Ureter (tissue), 1 donor: ENCODE measurements at places on chromosomes 2 and 18. TPM values are rescaled to one million over a fixed set of nuclear protein-coding genes. Genes with fewer than 3 reads are reported as not detected.

The CXCR2 gene
- total RNA-seq: 7.7 TPM

The ATP6V1B1 gene
- 2.4 TPM for total RNA-seq

The SDC1 gene
- 480 TPM for total RNA-seq

The IAH1 gene
- 51.8 TPM for total RNA-seq

The PLA2R1 gene
- 19.0 TPM for total RNA-seq

The TSPYL6 gene
- not detected for total RNA-seq

The STARD6 gene
- total RNA-seq: not detected

The MDH1 gene
- total RNA-seq: 126 TPM

The CYP27C1 gene
- 0.73 TPM for total RNA-seq

The SERPINB13 gene
- not detected for total RNA-seq

The ANKRD29 gene
- 8.0 TPM for total RNA-seq

The POMC gene
- 0.68 TPM for total RNA-seq

The XDH gene
- total RNA-seq: 6.6 TPM

The LYG1 gene
- total RNA-seq: 0.39 TPM

The KIF1A gene
- 1.2 TPM for total RNA-seq

The ZNF892 gene
- total RNA-seq: 5.3 TPM

The CPS1 gene
- 3.9 TPM for total RNA-seq

The MARCO gene
- total RNA-seq: 4.8 TPM
